Activated T-helper 2 cell treated with anti-CD3 and anti-CD28 coated beads, Interferon-gamma antibody, Interleukin-2, Interleukin-4, amounts not matched to agents 10 μg/mL and 5 μg/mL and 100 μg/mL, durations not matched to agents 14 hours and 24 hours and 36 hours (primary cell): ENCODE measurements at places on chromosomes 6 and 20.

- peaks cover 34% of the 10 kb centered on the region for H3K36me3 ChIP-seq
- peaks cover 36% of the 10 kb centered on the region for H3K4me1 ChIP-seq
- no peak overlapping the region for H3K27ac ChIP-seq
- no peak for DNase-seq
Observed at GRCh38 chr6:44969446-44970185, 358.5 kb upstream of the RUNX2 start.

- H3K4me3 ChIP-seq, result no peak overlapping the region
- no peak for DNase-seq
- no peaks in the 10 kb centered on the region for H3K4me1 ChIP-seq
- no peak overlapping the region for H3K27ac ChIP-seq
Observed at GRCh38 chr6:116215414-116215813, 38.5 kb downstream of the TSPYL4 start.

- no peaks in the 10 kb centered on the region for H3K27me3 ChIP-seq
- H3K4me1 ChIP-seq, result no peaks in the 10 kb centered on the region
- DNase-seq, result no peak
- no peak overlapping the region for H3K27ac ChIP-seq
Observed at GRCh38 chr6:23137611-23138010, 568.2 kb downstream of the HDGFL1 start.

GRCh38 chr6:101232961-101233360 is 160.5 kb upstream of the GRIK2 start:
- no peak for DNase-seq
- H3K4me1 ChIP-seq, result no peaks in the 10 kb centered on the region
- H3K27me3 ChIP-seq, result no peaks in the 10 kb centered on the region
- no peaks in the 10 kb centered on the region for H3K36me3 ChIP-seq
- H3K27ac ChIP-seq, result no peak overlapping the region
- H3K4me3 ChIP-seq, result no peak overlapping the region

- H3K4me1 ChIP-seq, result no peaks in the 10 kb centered on the region
- H3K27me3 ChIP-seq, result peaks cover 4% of the 10 kb centered on the region
- DNase-seq, result no peak
- no peak overlapping the region for H3K4me3 ChIP-seq
Observed at GRCh38 chr6:170128346-170128745, 162.5 kb downstream of the DLL1 start.

DNA sequence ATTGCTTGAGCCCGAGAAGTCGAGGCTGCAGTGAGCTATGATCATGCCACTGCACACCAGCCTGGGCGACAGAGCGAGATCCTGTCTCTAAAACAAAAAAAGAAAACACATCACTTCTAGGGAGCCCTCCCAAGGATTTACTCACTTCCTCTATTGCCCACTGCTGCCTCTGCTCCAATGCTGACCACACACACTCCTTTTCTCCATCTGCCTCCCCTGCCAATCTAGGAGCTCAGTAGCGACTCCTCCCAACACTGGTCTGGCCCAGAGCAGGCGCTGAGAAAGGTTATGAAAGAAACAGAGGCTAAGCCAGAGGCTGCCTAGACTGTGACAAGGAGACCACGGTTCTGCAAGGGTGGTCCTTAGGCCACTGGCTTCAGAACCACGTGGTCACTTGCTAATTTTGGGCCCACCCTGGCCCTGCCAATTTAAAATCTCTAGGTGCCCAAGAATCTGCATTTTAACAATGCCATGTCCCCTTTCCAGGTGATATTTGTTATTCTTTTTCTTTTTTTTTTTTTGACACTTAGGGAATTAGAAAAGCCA is 1.3 kb upstream of the E2F1 start:
- H3K4me1 ChIP-seq, result peaks cover 59% of the 10 kb centered on the region
- peaks cover 18% of the 10 kb centered on the region for H3K36me3 ChIP-seq
- H3K27ac ChIP-seq, result peak overlapping the region; percentile 49
- no peaks in the 10 kb centered on the region for H3K27me3 ChIP-seq

- H3K4me3 ChIP-seq, result no peak overlapping the region
Observed at GRCh38 chr20:17295151-17295726, 68.4 kb downstream of the PCSK2 start.

- H3K4me1 ChIP-seq, result no peaks in the 10 kb centered on the region
- no peaks in the 10 kb centered on the region for H3K36me3 ChIP-seq
- H3K27me3 ChIP-seq, result no peaks in the 10 kb centered on the region
- H3K4me3 ChIP-seq, result no peak overlapping the region
- no peak for DNase-seq
Observed at GRCh38 chr6:76416821-76417605, 344.6 kb upstream of the IMPG1 start.
